ENCODE measurements at places on chromosomes 16 and 17.
A peak's percentile ranks its signal among the peaks of the same experiment; 100 is the strongest.

GRCh38 chr17:29855686-29856085 lies 74.3 kb downstream of the SSH2 start:
- DNase-seq, result no peak

DNA sequence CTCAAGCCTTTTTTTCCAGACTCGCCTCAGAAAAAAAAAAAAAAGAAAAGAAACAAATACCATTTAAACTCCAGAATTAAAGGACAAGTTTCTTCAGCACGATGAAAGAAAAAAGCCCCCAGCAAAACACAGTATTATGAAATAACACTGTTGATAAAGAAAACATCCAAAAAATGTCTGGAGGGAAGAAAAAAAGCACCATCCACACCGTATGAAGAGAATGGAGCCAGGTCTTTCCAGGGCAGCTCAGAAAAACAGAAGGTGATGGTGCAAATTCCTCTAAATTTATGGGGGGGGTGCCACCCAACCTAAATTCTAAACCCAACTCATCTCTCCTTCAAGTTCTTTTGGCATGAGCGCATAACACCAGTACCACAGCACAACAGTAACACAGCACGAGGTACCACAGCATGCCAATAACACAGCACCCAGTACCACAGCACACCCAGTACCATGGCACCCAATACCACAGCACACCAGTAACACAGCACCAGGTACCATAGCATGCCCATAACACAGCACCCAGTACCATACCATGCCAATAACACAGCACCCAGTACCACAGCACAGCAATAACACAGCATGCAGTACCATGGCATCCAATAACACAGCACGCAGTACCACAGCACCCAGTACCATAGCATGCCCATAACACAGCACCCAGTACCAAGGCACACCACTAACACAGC lies 19.0 kb downstream of the AXIN1 start:
- no peak for DNase-seq

DNA sequence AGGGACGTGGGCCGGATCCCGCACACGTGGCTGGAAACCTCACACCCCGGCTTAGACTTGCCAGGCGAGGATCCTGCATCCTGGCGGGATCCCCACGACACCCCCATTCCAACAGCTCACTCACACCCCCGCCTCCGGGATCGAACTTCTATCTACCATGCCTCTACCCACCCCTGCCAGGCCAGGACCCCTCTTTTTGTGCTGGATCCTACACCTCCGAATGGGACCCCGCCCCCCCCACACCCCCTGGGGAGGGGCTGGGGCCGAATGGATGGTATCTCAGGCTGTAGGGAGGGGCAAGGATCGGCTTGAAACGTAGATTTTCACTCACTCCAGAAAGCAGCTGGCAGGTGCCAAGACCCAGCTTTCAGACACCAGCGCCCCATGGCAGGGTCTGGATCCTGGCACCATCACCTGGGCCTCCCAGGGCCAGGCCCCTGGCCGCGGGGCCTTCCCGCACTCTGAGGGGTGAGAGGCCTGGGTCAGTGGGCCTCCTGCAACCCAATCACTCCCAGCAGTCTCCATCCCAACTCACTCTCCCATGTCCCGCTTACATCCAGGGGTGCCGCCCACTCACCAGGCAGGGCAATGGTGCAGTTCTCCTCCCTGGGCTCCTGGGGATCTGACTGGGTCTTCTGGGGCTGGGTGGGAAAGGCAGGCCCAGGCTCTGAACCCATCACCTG lies 6.7 kb downstream of the PRSS36 start:
- no peak for DNase-seq

GRCh38 chr17:70100983-70101382 lies 26.0 kb downstream of the KCNJ16 start:
- DNase-seq, result no peak

DNA sequence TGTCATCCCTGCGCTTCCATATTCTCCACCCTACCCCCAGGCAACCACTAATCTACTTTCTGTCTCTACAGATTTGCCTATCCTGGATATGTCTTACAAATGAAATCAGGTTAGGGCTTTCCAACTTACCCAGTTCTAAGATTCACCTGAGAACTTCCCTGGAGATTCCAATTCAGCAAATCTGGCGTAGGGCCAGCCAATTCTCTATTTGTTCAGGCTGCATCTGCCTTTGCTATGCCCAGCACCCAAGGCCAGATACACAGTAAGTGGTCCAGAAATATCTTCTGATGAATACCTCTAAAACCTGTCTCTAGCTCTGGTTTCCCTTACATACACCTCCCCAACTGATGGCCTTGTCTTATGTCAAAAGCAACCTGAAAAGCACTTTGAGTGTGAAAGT lies 10.4 kb upstream of the CTCF start:
- DNase-seq, result no peak

DNA sequence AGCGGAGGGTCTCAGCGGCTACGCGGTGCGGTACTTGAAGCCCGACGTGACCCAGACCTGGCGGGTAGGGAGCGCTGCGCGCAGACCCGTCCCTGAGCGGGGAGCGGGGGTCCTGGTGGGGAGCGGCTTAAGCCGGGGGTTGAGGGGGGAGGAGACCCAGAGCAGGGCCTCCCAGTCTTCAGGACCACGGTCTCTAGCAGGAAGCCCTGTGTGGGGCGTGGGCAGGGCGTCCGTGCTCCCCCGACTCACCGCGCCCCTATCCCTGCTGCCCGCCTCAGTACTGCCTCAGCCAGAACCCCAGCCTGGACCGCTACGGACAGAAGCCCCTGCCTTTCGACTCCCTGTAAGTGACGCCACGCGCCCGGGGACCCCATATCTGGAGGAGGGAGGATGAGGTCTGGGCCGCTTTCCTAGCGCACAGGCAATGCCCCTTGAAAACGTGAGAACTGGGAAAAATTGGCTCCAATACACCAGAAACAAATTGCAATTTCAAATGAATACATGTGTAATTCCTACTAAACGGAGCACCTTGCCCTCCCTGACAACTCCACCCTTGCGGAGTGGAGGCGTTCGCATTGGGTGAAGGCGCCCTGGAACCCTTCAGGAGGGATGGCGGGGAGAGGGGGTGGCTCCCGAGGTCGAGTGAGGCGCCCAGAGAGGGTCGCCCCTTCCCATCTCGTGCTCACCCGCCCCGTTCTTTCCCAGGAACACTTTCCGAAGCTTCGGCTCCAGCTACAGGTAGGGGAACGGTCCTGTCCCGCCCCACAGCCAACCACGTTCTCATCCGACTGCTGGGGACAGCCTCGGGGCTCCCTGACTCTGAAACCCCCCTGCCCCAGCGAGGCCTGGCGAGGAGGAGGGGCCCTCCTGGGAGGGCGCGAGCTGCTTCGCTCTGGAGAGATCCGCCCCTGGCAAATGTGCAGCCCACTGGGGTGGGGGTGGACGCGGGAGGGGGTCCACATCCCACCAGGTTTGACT lies 14.6 kb upstream of the CNGB1 start:
- DNase-seq, result peak; percentile 75

DNA sequence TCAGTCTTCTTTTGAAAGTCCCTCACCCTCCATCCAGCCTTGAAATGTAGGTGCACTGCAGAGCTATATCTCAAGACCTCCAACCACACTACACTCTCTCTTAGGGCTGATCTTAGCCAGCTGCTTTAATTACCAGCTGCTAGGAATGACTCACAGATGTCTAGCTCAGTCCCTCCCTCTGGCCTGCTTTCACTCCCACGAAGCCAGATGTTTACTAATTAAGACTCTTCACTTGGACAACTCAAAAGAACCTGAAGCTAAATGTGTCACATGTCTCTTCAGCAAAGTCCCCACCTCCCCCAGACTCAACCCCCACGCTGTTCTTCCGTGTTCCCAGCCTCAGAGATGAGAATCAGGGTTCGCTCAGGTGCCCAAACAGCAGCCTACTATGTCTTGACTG lies 2.6 kb downstream of the GTF3C1 start:
- DNase-seq, result no peak

DNA sequence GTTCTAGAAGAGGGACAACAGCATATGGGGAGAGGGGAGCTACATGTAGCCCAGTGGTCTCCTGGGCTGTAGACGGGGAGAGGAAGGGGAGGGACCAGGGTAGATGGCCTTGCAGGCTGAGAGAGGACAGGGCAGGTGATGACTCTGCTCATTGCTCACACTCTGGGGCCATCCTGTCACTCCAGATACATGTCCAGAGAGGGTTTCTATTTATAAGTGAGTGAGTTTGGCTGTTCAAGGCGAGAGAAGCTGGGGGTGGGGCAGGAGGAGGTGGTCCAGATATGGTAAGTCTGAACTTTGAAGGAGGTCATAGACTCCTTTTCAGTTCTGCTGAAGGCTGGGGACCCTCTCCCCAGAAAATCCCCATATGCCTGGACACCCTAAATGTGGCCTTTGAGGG lies 22.2 kb downstream of the CACNA1G start:
- no peak for DNase-seq

- DNase-seq, result no peak
These were observed 10.0 kb upstream of the TBX4 start for GRCh38 chr17:61442136-61442775.

GRCh38 chr16:90022209-90023077 lies 3.2 kb upstream of the DBNDD1 start:
- no peak for DNase-seq

DNA sequence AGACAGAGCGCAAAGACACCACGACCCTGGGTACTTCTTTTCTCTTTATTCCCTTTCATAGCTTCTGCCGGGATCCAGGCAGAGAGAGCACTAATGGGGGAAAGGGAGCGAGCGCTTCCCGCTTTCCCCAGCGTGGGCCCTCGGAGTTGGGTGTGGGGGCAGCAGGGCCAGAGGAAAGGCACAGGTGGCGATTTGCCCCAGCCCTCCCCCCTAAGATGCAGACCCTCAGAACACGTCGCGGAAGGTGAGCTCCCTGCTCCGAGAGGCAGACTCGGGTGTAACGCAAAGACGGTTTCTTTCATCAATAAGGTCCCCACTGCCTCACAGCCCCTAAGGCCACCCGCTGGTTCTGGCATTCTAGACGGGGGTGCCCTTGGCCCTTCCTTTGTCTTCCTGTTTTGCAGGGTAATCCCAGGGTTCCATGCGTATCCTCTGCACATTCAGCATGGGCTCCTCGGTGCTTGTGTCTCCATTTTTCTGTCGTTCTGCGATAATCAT lies 570 bp upstream of the NME3 start:
- no peak for DNase-seq

- DNase-seq, result no peak
These were observed 3.6 kb upstream of the XAF1 start for GRCh38 chr17:6752068-6752909.

DNA sequence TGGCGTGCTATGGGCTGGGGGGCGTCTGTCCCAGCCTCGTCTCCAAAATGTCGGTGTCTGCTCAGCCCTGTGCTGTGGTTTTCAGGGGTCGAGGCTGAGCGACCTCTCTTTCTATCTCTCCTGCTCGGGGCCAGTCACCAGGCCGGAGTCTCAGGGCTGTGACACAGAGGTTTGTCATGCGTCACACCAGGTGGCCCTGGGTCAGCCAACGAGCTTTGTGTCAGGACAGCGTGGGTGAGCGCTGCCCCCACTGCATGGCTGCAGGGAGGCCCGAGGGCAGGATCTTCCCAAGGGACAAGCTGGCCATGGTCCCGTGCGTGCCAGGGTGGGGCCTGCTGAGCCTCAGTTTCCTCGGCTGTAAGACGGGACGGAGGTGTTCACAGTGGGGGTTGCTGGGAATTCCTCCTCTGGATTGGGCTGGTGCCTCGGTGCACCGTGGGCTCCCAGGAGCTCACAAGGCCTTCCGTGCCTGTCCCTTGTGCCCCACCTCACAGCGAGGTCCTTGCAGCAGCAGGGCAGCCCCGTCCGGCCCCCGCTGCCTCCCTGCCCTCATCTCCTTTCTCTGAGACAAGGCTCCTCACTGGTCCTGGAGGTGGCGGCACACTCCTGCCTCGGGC lies 50.5 kb downstream of the CBFA2T3 start:
- no peak for DNase-seq

DNA sequence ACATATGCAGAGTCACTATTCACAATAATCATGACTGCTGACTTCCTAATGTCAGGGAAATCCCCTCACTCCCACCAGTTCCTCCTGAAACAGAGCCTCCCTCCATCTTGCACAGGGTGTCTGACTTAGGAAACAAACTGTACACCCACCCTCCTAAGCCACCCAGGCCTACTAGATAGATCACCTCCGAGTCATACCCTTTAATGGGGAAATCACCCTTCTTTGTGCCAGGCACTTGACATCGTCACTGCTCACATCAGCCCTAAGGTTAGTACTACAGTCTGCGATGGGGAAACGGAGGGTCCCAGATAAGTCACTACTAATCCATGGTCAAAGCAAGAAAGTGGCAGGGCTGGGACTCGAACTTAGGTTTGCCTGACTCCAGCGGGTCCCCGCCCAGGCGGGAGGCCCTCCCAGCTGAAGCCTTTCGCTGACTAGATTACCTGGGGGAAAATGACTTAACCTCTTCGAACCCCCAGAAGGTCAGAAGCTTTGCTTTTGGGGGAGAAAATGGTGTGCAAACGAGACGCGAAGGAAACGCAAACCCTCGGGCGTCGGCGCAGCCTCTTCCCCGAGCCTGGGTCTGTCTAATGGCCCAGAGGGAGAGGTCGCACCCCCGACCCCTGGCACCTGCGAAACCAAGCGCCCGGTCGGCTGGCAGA lies 3.4 kb upstream of the MLLT6 start:
- DNase-seq, result no peak

GRCh38 chr17:6661464-6661848 lies 9.9 kb downstream of the C17orf100 start:
- no peak for DNase-seq

- DNase-seq, result no peak
These were observed 69.7 kb downstream of the RPA1 start for GRCh38 chr17:1899403-1900000.

- DNase-seq, result no peak
These were observed 29.1 kb downstream of the PPM1D start for GRCh38 chr17:60629120-60629519.

- DNase-seq, result no peak
These were observed 15.9 kb downstream of the POLR3K start for GRCh38 chr16:37511-37910.

- DNase-seq, result peak; percentile 95
These were observed at the start of gene SETD6 for GRCh38 chr16:58515125-58515870. SETD6 (plus strand) TSS chr16:58515517; CDS start chr16:58515538, 21 bp downstream.

- DNase-seq, result no peak
These were observed 18.9 kb upstream of the MFSD6L start for GRCh38 chr17:8818047-8818446.

GRCh38 chr17:82302568-82302963 lies 14.8 kb downstream of the CD7 start:
- no peak for DNase-seq

GRCh38 chr16:2819939-2820835 lies 3.1 kb downstream of the PRSS21 start:
- peak; percentile 85 for DNase-seq

All from chondrocyte (in vitro differentiated cells).